ENCODE measurements at places on chromosomes 12 and 14. TPM values are rescaled to one million over a fixed set of nuclear protein-coding genes. Genes with fewer than 3 reads are reported as not detected.

DNA sequence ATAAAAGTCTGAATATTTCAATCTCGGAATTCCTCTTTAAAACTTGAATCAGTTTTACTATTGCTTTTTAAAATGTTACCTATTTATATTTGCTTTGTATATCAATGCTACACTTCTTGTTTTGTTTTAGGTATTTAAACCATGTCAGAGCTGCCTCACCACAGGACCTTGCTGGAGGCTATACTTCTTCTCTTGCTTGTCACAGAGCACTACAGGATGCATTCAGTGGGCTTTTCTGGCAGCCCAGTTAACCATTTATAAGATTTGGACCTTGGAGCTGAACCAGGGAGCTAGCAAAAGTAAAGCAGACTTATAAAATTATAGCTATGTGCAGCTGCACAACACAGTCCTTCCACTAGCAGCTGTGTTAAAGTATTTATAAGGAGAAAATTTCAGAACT is 12.8 kb downstream of the TRMT5 start:
- DNase-seq: no peak

DNA sequence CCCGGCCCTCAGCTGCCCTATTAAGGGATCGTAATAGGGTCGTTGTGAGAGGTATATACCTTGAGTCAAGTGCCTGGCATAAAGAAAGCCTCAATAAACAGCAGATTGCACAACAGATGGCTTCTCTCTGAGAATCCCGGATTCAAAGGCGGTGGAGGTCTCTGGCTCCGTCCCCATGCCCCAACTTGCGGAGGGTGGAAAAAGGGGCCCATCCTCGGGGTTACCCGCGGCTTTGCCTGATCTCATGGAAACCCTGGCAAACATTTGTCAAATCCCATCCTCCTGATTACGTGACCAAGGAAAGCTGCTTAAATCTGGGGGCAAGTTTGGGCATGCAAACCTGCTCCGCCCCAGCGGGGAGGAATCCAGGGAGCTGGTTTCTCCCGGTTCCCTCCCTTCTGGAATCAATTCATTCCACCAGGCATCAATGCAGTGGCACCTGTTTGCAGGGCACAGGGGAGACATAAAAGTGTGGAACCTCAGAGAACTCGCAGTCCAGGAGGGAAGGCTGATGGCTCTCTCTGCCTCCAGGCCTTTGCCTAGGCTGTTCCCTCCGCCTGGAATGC is 12.3 kb downstream of the TRPV4 start:
- DNase-seq: no peak

COQ5 gene
- total RNA-seq: 30.0 TPM

GRCh38 chr14:68390741-68391140 is 402.1 kb downstream of the ZFP36L1 start:
- DNase-seq: no peak

DNA sequence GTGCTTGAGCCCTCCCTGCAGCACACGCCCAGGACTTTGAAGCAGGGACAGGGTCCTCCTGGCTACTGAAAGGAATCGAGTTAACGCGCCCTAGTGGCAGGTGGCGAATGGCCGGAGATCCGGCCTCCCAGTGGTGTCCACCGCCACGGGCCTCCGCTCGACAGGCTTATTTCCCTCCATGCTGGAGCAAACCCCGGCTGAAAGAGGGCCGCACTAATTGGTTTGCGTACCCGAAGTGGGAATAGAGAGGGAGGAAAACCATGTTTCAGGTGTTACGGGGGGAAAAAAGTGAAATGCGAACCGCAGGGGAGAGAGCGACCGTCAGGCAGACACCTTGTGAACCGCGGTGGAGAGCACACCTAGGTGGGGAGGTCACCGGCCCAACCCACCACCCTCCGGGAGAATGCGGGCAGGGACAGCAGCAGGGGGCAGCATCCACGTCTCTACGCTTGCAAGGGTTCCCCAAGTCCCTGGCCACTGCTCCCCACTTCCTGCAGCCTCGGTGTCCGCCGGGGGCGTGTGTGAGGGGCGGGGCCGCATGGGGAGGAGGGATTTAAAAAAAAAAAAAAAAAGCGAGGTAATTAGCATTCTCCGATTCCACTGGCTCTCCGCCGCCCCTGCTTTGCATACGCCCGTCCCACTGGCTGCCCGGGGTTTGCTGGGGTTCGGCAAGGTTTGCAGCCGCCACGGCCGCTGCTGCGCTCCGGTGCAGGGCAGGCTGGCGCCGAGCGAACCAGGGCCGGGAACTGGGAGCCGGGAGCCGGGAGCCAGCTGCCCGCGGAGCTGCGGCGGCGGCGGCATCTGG is 224.6 kb upstream of the CRY1 start:
- peak; percentile 87 for DNase-seq
